ENCODE measurements at places on chromosomes 7 and 10.
A peak's percentile ranks its signal among the peaks of the same experiment; 100 is the strongest.

DNA sequence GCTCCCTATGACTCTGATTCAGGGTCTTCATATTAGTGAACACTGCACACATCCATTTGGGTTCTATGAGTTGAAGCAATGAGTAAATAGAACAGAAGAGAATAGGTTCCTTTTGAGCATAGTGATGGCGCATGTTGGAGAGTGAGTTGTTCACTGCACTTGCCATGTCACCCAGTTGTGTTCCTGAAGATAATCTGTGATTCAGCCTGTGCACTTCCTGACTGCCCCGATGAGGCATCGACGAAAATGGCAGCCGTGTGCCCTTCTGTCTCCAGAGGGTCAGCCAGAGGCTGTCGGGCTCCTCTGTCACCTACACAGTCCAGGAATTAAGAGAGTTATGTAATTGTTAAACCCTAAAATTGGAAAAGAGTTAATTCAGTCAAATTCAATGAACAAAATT, 94.7 kb downstream of the GALNT11 start:
- DNase-seq: no peak

- no peak for DNase-seq
These were observed 181.3 kb downstream of the CHN2 start for GRCh38 chr7:29375641-29376562.

DNA sequence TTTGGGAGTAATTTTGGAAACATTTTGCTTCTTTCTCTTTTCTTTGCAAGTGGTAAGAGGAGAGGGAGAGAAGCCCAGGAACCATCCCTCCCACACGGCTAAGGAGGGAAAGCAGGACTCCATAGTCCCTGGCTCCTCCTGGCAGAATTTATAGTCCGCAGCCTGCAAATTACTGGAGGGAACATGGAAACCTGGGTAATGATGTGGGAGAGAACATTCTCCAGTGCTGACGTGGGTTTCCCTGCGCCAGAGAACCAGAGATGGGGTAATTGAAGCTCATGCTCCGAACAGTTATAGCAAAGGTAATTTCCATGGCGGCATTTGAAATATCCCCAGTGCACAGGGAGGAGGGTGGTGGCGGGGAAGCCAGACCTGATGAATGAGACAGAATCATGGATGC, 320.4 kb downstream of the RPS24 start:
- DNase-seq: no peak

DNA sequence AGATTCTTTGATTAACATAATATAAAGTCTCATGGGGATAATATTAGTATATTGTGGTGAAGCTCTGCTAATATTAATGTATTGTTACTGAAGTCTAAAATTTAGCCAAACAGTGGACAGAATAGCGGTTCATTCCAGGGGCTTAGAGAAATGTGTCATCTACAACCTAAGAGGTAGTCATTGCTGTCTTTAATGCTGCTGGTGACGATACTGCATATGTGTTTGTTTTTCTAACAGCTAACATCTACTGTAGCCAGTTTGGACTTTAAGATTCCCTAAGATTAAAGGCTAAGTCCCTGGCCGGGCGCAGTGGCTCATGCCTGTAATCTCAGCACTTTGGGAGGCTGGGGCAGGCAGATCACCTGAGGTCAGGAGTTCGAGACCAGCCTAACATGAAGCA, 102.0 kb upstream of the SAMD8 start:
- DNase-seq: no peak

GRCh38 chr10:62335326-62335725, 38.8 kb upstream of the ZNF365 start:
- no peak for DNase-seq

- DNase-seq: no peak
These were observed 50.2 kb downstream of the TFAM start for GRCh38 chr10:58435297-58435985.

- DNase-seq: no peak
These were observed 16.5 kb downstream of the ANLN start for GRCh38 chr7:36406156-36406555.

DNA sequence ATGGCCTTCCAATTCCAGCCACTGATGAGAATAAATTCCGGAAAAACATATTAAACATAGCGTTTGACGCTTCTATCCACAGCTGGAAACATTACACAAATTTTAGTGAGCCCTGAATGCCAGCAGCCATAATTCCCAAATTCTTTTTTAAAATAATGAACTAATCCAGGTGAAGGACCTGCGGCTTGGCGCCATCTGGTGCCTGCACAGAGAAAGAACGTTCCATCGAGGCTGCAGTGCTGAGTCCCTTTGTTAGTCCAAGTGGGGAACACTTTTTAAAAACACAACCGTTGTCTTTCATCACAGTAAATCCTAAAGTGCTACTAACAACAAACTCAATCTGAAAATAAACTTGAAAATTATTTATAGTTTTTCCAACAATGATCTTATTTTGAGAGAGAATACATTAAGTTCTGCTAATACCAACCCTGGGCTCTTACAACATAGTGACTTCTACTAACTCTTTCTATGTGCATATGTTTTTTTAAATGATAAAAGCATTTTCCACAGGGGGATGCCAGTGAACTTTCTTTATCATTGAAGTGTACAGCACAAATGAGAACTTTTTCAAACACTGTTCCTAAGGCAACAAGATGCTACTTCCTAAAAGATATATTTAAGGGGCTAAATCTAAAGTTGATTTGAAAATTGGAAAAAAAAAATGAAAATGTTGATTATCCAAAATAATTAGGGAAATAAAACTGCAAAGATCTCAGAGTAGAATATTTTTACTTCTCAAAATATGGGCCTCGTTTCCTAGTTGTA, 166.9 kb upstream of the RNF32 start:
- peak; percentile 25 for DNase-seq

DNA sequence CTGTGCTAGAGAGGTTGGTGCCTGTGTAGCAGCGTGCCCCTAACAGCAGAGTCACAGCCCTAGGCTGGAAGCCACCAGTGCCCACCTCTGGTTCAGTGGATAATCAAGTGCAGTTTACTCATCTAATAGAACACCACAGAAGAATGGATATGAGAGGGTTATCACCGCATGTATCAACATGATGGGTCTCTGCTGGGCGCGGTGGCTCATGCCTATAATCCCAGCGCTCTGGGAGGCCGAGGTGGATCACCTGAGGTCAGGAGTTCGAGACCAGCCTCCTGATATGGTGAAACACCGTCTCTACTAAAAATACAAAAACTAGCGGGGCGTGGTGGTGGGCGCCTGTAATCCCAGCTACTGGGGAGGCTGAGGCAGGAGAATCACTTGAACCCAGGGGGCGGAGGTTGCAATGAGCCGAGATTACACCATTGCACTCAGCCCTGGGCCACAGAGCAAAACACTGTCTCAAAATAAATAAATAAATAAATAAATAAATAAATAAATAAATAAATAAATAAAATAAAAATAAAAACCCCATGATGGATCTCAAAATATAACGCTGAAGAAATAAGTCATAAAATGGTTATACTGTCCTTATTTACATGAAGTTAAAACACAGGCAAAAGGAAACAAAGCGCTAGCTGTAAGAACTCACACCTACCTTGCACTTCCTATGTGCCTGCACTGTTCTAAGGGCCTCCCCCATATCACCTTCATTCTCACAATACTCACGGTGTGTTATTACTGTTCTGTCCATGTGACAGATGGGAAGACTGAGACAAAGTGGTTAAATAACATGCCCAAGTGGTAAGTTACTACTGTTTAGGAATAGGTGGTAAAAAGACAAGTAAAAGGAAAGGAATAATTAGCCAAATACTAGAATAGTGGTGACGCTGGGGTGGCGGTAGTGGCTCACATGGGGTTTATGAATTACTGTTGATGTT, 70.9 kb downstream of the AMZ1 start:
- DNase-seq: no peak

- DNase-seq: peak; percentile 8
These were observed 92.6 kb downstream of the POLL start for GRCh38 chr10:101495324-101495925.

DNA sequence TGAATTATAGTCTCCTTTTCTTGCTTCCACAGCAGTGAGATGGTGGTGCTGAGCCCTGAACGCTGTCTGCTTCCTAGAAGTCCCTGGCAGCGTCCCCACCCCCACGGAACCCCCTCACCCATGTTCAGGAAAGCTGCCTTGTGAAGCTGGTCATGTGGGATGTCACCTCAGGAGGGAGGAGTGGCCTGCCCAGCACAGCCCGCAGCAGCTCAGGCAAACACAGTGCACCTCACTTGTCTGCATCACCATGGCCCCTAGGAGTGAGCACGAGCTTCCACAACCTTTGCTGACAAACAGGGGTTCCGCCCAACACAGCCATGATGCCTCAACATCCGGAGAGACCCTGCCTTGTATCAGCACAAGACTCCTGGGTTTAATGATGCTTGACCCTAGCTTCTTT, 508.9 kb downstream of the RPS24 start:
- no peak for DNase-seq

GRCh38 chr10:43128958-43129706, 9.1 kb upstream of the CSGALNACT2 start:
- no peak for DNase-seq

DNA sequence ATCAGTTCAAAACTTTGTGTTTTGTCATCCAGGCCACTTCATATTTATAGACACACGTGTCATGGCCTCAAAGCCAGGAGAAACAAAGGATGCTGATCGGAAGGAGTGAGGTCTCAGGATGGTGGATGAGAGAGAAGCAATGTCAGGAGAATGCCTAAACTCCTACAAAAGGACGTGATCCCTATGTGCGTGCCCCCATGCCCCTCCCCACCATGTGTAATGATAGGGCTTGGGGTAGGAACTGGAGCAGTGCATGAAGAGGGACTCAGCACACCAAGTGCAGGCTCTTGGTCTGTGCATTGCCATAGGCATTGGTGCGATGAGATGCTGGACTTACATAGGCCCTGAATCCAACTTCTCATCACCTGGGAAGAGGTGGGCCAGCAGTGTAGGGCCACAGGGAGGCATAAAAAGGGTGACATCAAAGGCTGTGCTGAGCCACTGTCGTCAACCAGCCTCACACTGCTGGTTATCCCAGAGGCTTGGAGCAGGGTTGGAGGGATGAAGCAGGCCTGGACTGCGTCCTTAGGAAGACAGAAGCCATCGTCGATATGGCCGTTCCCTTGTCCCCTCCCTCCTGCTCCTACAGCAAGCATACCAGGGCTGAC, 46.9 kb upstream of the GDF10 start:
- DNase-seq: no peak

DNA sequence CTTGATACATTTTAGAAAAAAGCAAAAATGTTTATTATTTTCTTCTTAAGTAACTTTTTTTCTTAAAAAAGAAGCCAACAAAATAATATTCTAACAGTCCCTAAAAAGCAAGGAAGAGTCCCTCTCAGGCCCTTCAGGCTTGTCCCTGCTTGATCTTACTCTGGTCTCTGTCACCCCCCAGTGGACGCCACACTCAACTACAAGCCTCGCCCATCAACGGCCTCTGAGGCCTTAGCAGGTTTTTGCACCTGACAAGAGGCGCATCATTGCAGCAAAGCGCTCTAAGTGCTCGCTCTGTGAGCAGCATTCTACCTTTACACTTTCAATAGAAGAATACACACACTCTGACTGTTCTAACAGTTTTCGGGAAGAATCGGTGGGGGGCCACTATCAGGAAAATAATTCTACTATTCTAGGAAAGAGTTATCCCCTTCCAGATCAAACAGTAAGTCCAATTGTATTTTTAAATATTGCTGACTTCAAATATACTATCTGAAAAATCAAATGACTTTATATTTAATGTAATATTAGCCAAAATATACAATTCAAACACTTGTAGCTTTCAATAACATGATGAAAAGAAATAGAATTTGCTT, 139.2 kb downstream of the USP6NL start:
- DNase-seq: no peak

- DNase-seq: no peak
These were observed 86.8 kb downstream of the MPLKIP start for GRCh38 chr7:40047661-40048060.

All from NCI-H1417 treated with DMSO at 0.1 percent for 48 hours (cell line).